ENCODE measurements at places on chromosomes 2 and 18.
A peak's percentile ranks its signal among the peaks of the same experiment; 100 is the strongest.

- no peak for DNase-seq
Observed at GRCh38 chr2:160358046-160358445, 135.6 kb downstream of the RBMS1 start.

GRCh38 chr2:19865151-19865550, 36.6 kb downstream of the TTC32 start:
- DNase-seq: no peak

GRCh38 chr2:12910431-12910830, 193.7 kb downstream of the TRIB2 start:
- DNase-seq: no peak

- DNase-seq: no peak
Observed at GRCh38 chr2:72961853-72962468, 44.6 kb downstream of the EMX1 start.

DNA sequence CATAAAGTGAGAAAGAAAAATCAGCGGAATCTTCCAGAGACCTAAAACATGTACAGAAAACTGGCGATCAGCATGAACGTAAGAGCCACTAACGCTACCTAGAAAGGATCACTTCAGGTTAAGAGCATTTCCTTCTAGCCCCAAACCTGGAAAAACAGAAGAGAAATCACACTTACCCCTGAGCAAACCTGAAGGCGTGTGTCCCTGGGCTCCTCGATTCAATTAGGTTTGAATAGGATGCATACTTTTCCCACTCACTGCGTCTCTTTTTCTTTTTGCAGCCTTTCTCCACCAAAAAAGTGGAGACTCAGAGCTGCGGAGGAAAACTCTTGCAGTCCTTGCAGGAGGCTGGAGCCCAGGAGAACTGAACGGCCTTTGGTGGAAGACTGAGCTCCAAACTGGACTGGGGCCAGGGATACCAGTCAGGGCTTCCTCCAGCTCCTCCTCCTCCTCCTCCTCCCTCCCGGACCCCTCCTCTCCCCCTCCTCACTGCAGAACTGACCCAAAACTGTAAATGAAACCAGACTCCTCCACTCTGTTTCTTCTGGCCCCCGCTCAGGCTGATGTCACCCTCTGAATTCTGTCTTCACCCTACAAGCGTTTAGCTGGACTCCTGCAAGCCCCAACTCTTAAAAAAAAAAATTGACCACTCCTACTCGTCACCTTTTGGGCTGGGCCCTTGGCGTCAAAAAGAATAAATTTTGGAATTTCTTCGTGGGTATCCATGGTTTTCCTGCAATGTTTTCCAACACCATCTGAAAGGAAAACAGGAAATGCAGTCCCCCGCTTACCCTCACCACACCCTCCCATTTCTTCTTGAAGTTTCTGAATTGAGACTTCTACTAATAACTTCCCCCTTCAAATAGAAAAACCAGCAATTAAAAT, at the start of gene COL6A3:
TSS of gene COL6A3 (minus strand) at position 388 of the 885 bp plus-strand sequence. CDS start 17,347 bp downstream, outside the sequence.
- DNase-seq: peak; percentile 96

DNA sequence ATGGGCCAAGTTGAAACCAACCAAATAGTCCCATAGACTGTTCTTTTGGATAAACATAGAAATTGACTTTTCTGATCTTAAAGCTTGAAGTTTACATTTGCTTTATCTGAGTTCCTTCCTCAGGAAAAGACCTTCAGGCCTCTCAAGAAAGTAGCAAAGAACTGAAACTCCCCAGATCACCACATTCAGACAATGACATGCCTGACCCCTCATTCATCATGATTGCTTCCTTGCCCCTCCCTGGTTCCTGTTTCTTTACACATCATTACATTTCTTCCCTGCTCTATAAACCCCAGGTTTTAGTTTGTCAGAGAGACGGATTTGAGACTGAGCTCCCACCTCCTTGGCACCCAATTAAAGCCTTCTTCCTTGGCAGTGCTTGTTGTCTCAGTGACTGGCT, 83.6 kb upstream of the ST3GAL5 start:
- no peak for DNase-seq

DNA sequence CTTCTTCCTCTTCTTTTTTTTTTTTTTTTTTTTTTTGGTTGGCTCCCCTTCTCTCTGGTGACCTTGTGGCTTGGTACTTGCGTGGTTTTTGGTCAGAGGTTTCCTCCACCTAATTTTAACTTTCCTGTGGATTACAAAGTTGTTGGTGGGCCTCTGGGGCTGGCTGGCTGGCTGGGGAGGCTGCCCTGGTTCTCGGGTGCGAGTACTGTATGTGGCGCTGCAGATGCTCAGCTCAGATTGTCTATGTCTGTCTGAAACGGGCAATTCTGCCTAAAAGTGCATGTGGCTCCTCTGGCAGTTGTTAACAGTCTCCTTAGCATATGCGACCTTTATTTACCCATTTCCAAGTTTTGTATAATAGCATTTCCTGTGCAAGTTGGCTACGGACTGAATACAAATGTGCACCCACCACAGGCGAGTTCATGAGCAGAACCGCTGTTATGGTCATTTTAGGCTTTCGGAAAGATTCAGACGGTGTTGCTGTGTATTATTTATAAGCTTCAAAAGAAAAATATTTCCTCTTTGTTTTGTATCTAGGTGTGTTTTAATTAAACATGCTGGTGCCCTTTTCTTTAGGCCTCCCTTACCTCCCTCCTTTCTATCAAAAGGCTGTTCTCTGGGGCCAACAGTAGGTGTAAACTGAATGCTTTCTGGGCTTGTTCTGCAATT, 4.4 kb downstream of the TBR1 start:
- DNase-seq: no peak

- no peak for DNase-seq
Observed at GRCh38 chr2:52034706-52035105, 1002.8 kb upstream of the NRXN1 start.

DNA sequence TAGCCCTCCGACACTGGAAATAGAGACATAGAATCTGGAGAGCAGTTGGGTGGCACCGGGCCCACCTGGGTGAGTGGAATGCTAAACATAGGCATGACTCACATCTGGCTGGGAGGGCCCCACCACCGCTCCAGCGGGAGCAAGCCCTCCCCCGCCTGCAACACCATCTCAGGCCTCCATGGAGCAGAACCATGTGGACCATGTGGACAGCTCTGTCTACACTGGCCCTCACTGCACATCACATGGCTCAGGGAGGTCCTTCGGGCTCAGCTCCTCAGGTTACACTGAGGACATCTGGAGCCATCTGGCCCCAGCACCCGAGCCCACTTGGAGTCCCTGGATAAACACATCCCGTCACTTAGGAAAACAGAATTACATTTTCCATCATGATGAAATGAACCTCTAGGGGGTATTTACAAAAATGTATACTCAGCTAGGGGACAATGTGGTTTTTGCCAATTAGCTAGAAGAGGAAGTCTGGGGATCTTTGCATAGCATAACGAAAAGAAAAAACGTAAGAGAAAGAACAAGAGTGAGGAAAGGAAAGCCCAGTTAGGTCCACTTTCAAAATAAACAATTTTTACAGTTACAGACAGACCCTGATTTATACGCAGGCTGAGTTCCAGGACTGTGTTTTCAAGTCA, 30.7 kb upstream of the MLPH start:
- peak; percentile 81 for DNase-seq

GRCh38 chr2:75465317-75465984, 95.3 kb downstream of the EVA1A start:
- DNase-seq: no peak

GRCh38 chr2:17302281-17302680, 216.0 kb downstream of the RAD51AP2 start:
- no peak for DNase-seq

DNA sequence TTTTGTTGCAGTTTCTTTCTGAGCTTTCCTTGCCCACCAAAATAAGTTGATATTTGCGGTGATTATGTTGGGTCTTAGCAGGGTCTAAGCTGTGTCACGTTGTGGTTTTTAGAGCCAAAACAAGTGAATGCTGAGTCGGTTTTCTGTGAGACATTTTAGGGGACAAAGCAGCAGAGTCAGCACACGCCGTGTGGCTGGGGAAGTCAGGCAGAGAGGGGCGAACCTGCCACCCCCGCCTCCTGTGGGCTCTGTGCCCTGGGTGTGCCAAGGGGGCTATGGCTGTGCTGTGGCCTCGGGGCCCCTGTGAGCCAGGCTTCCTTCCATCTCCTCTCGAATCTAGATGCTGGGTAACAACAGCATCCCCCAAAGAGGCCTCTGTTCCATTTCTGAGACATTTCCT, 30.8 kb upstream of the TMEM87B start:
- no peak for DNase-seq

GRCh38 chr2:20957788-20958525, 85.9 kb downstream of the APOB start:
- DNase-seq: no peak

- no peak for DNase-seq
Observed at GRCh38 chr18:73690222-73690621, 457.4 kb downstream of the FBXO15 start.

DNA sequence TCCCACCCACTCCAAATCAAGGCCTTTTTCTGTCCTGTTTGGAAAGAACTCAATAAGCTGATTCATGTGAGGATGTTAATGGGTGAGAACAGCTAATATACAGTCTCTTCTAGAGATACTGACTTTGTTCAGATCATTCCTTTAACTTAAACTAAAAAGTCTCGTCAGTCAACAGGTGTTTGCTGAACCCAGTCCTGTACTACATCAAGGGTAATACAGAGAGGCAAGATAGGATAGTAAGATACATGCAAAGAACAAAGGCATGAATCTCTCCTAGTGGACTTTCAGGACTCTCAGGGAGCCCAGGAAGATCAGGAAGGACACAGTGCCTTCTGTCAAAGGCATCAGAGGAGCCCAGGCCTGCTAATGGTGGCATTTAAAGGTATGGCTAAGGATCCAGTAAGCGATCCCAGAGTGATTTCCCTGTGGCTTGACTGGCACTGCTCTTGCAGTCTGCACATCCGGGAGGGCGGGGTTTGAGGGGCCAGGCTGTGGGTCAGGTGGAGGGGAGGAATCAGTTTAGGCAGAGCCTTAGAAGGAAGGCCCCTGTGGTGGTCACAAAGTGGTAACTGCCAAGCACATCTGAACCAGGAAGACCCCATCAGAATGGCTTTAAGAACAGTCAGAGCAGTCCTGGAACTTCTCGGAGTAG, 54.0 kb downstream of the EPAS1 start:
- no peak for DNase-seq

GRCh38 chr2:150607390-150607811, 119.9 kb upstream of the RND3 start:
- no peak for DNase-seq

GRCh38 chr2:79181617-79182016, 22.1 kb upstream of the REG3A start:
- no peak for DNase-seq

DNA sequence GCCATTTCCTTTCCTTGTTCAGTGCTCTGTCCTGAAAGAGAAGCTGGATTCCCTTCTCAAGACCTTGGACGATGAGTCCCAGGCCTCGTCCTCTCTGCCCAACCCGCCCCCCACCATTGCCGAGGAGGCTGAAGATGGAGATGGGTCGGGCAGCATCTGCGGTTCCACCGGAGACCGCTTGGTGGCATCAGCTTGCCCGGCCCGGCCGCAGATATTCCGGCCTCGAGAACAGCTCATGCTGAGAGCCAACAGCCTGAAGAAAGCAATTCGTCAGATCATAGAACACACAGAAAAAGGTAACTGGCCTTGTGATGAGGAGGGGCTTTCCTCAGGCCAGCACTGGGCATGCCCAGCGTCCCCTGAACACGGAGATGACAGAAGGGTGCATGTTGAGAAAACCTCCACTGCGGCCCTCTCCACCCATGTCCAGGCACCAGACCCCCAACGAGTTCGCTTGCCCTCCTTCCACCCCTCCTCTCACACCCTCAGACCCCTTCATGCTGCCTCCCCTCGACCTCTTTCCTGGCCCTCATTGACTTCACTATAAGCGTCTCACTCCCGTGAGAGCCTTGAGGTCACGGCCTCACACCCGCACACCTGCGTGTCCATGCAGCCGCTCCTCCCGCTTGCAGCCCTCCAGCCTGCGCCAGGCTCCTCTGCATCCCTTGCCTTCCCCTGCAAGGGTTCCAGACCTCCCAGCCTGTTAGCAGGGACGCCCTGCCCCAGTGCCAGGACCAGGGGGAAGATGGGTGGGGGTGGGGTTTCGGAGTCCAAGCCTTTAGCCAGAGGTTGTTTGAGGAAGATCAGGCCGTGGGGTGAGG, 95.0 kb downstream of the DGKD start:
- no peak for DNase-seq

- no peak for DNase-seq
Observed at GRCh38 chr2:98483257-98483861, 38.7 kb downstream of the INPP4A start.

- DNase-seq: no peak
Observed at GRCh38 chr2:36680012-36680411, 16.5 kb upstream of the VIT start.

GRCh38 chr18:58391932-58392323, 237.0 kb downstream of the ALPK2 start:
- no peak for DNase-seq

DNA sequence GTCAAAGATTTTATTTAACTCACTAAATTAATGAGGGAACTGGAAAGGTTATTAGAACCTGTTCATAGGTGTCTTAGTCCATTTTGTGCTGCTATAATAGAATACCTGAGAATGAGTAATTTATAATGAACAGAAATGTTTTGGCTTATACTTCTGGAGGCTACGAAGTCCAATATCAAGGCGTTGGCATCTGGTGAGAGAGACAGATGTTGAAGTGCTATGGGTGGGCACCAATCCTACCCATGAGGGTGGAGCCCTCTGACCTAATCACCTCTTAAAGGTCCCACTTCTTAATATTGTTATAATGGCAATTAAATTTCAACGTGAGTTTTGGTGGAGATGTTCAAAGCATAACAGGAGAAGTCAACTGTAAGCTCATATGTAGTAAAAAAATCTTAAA, 5.1 kb downstream of the RPIA start:
- no peak for DNase-seq

DNA sequence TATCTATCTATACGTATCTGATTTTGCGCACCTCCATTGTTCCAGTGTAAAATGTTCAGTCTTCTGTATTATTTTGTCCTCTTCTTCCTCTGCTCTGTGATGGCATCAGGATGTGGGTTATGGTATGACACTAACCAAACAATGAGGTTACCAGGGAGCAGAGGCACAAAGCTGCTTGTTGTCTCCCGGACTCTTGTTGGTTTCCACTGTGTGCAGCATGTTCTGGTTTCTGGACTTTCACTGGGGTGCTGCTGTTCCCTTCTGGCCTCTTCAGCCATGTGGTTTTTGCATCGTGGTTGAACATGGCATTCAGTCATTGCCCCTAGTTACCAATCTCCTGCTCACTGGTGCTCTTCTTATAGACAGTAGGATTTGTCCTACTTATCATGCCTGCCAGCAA, 665.9 kb downstream of the CBLN2 start:
- no peak for DNase-seq

DNA sequence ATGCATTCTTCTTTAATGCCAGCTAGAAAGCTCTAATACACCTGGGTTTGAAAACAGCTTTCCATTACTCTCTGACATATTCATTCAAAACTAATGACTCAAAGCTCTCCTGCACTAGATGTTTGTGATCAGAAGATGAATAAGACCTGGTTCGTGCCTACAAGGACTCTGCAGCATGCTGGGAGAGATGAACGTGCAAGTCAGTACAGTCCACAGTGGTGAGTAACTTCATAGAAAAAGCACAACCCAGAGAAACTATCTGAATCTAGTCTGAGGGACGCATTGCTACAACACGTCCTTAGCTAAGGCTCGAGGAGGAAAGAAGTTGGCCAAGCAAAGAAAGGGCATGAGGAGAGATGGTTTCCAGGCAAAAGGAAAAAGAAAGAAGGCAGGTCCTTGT, 234.3 kb downstream of the OSR1 start:
- no peak for DNase-seq

GRCh38 chr2:165008730-165009315, 53.5 kb upstream of the SLC38A11 start:
- DNase-seq: no peak

Measured in AG09319 (cell line).